ENCODE measurements at places on chromosomes 4 and X. TPM values are rescaled to one million over a fixed set of nuclear protein-coding genes. Genes with fewer than 3 reads are reported as not detected.

- DNase-seq = peak; percentile 29
These were observed 135.5 kb downstream of the AMMECR1 start for GRCh38 chrX:110182362-110182761.

DNA sequence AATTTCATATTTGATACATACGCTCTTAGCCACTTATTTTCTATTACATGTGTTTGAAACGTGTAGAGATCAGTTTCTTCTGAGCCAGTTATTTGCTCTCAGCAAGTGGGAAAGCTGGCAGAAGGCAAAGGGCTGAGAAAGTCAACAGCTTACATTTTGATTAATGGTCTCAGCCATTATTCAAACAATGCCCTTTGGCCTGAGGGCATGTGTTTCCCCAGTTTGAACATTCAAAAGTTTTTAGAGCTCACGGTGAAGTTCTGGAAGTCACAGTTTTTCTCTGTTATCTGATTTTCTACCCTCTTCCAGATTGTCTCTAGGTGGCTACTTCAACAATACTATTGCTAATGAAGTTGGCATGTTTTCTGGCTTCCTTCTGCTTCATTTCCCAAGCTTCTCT is 591.8 kb upstream of the CPEB2 start:
- DNase-seq = no peak

DNA sequence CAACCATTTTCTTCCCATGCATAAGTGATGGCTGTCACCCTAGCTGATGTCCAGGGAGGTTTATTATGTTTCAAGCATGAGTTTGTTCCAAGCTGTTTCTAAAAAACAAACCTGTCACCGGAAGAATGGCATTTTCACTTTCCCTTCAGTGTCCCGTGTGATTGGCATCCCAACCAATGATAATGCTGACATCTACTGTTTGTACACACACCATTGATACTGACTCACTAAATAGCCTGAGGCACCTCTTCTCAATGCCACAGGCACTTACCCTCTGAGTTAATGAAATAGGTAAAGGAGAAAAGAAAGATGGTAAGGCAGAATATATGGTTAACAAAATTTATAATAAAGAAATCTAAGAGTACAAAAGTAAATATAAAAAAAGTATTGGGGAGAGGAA is 23.1 kb upstream of the VCX2 start:
- DNase-seq = peak; percentile 67

GRCh38 chr4:25729564-25729963 is 73.9 kb downstream of the SLC34A2 start:
- no peak for DNase-seq

DNA sequence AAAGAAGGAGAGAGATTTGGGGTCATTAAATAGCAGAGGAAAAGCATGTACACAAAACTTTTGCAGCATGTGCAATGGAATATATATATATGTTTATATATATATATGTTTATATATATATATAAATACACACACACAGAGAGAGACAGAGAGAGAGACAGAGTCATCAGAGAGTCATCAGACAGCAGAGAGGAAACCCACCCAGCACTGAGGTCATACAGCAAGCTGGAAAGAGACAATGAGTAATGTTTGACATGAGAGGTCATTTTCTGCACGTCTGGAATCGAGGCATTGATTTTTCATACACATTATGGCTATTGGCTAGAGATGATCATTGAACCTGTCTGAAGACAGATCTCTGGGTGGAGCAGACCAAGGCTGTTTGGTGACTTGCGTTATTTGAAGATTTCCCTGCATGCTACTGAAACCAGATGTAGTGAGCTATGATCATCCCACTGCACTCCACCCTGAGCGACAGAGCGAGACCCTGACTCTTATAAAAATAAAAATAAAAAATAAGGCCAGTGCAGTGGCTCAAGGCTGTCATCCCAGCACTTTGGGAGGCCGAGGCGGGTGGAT is 48.8 kb upstream of the SHOX start:
- DNase-seq = peak; percentile 2

DNA sequence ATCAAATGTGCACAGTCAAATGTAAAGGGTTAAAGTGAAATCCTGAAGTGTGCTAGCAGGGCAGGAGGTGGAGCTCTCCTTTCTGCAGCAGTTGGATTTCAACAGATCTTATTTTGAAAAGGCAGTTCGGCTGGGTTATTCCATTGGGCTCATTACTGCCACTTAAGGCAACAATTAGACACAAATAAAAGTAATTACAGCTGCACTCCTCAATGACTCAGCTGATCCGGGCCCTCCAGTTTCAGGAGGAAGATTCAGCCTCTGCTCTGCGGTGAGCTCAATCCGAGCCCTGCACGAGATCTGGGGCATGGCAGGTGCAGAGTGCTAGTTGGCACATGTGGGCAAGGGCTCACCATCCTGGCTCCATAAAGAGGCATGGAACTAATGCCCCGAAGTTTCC is 85.4 kb downstream of the PHKA2 start:
- no peak for DNase-seq

ABLIM2 gene
- 3.6 TPM for total RNA-seq

DNA sequence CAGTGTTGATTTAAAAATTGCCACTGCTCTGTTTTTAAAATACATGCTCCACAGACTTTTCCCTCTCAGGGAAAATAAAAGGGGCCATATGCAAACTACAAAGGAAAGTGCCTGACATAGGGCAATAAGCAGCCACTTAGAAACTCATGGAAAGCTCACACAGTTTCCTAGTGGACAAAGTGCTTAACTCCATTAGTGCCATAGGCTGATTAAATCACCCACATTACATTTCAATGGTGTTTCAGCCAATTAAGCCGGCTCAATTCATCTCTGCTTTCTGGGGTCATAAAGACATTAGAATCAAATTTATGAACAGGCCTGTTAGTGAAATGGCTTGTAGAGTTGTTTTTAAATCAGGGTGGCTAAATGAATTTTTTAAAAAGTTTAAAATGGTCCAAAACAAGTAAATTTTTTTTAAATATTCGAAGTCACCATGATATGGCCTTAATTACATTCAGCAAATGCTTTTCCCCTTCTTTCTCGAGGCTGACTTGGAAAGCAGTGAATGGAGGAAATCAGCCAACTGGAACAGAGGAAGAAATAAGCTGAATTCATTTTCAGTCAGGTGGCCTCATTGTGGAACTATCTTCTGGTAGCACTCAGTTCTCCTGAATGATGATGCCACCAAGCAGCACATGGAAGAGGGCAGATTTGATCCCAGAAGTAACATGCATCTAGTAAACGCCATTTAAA is 2305.1 kb upstream of the AGA start:
- DNase-seq = no peak

KLHL4 gene
- 1.0 TPM for total RNA-seq

DNA sequence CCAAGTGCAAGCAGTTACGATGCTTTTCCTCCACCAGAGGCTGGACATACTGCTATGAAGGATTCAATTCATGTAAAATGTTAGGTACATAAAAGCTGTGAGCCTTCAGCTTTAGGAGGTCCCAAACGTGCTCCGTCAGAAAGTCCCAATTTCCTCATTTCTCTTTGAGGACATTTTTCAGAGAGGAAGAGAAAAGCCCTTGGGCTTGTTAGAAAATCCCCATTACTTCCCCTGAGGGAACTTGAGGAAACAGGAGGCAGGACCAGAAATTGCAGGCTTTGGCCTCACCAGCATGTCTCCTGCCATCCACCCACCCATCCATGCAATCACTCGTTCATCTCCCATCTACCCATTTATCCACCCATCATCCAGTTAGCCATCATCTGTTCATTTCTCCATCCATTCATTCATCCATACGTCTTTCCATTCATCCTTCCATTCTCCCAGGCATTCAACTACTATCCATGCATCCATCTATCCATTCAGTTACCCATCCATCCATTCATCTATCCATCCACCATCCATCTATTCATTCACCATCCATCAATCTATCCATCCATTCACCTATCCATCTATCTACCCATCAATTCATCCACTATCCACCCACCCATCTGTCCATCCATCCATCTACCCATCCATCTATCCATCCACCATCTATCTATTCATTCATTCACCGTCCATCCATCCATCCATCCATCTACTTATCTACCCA is 223.5 kb downstream of the AFAP1 start:
- no peak for DNase-seq

NPY1R gene
- 1.3 TPM for total RNA-seq

DNA sequence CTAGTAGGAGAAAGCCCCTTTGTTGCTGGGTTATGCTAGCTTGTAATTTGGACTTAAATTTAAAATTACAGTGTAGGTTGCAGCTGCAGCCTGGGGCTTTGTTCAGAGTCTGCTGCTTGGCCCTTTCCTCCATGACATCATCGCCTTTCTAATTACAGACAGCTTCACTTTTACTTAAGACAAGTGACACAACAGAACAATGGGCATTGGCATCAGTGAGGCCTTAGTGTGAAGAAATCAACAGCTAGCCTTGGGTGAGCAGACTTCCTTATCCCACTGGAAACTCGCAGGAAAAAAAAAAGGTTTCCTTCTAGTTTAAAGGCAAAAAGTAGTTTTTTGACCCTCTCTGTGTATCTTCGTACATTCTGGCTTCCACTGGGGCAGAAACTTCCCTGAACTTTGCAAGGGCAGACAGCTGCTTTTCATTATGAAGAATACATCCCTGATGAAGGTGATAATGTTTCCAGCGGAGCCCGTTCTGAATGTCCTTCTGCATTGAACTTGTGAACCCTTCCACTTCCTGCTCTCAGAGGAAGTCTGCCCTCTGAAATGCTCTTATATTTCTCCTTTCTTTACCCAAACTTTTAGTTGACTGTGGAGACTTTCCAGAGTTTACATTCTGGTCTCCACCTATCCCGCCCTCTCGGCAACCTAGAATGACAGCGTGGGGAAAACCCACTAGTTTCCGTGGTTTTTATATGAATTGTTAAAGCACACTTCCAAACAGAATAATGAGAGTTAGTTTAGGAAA is 123.2 kb upstream of the FAM9C start:
- DNase-seq = no peak

CFI gene
- total RNA-seq = not detected

- DNase-seq = no peak
These were observed 289.7 kb downstream of the DKK2 start for GRCh38 chr4:106746451-106746850.

Data from PC-3 (cell line).